ENCODE measurements at places on chromosomes 13 and 19.

GRCh38 chr13:51425410-51426042, 27.3 kb downstream of the INTS6 start:
- DNase-seq = no peak

DNA sequence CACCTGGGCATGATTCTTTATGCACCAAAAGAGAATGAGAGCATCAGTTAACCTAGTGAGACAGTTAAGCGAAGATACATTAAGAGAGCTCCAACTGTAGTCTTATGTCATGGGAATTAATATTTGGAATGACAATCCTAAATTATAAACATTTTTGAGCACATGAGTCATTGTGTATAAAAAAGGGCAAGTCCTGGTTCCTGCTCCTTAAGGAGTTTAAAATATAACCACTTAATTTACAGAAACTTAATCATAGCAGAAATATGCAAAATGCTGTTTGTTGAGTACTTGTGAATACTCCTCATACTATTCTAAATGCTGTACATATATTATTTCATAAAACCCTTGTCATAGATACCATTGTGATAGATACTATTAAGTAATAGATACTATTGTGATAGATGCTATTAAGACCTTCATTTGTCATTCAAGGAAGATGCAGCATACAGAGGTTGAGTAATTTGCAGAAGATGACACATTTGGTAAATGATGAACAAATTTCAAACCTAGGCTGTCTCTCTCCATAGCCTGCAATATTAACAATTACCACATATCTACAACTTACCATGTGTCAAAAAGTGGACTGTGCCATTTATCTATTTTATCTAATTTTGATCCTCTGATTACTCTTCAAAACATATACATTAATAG, 301.0 kb downstream of the TBC1D4 start:
- DNase-seq = no peak

DNA sequence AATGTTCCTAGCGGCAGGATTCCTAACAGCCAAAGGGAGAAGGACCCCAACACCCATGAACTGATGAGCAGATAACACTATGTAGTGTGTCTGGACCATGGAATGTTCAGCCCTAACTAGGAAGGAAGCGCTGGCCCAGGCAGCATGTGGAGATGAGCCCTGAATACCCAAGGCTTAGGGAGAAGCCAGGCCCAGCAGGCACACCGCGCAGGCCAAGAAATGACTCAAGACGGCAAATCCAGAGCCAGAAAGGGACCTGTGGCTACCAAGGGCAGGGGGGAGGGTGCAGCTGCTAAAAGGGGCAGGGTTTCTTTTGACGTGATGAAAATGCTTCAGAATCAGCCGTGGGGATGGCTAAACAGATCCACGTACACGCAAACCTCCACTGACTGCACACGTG, 20.7 kb upstream of the TINCR start:
- no peak for DNase-seq

DNA sequence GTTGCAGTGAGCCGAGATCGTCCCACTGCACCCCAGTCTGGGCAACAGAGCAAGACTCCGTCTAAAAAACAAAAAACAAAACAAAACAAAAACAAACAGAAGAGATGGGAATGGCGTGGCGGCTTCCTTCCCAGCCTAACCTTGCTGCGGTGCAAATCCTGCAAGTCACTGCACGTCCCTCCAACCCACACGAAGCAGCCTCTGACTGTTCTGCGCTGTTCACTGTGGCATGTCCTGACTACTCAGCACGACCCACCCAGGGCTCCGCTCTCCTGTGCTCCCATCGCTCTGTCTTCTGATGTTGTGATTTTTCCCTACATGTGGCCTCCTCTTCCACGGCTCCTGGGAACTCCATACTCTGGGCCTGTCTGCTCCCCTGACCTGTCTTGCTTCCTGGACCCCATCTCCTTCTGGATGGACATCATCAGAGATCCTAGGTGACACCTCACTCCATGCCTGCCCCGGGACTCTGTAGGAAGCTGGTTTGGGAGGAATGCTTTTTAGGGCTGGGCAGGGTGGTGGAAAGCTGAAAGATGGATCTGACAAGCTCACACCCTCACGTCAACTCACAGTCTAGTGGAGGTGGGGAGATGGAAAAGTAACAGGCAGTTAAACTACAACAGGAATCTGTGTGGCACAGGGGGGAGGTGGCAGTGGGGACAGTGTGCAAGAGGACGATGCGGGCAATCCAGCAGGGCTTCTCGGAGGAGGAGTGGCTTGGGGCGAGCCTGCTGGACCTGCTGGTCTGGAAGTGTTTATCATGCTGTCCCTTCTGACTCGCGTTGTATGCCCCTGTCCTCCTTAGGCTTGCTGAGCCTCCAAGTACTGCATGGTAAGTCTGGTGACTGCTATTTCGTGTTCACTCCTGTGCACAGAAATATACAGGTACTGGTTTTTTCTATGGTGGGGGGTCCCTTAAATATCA, 18.8 kb downstream of the ZSCAN5A start:
- DNase-seq = no peak

- no peak for DNase-seq
Measured at GRCh38 chr13:31094331-31095015, 67.2 kb downstream of the HSPH1 start.

DNA sequence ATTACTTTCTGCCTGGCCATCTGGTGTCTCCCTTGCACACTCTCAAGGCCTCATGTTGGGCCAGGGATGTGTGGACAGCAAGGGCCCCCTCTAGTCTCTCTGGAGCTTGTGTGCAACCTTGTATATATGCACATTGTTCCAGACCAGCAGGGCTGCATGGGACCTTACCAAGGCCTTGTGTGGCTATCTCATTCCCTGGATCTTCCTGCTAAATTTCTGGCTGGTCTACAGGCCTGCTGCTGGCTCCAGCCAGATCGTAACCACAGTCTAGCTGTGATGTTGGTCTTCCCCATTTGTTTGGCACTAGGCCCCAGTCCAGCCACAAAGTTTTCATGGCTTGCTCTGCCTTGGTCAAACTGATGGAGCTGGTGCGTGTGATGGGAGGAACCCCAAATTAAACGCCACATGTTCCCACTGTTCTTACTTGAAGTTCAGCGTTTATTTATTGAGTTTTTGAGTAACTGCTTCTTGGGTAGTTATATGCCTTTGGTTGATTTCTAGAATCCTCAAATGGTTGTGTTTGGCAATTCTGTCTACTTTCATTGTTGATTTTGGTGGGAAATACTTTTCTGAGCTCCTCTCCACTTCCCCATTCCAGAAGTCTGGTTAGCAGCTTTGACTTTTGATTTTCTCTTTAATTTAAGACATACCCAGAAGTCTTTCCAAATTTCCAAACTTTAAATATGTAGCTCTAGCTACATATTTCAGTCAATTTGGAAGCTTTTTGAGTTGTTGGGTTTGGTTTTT, 56.4 kb downstream of the SIPA1L3 start:
- no peak for DNase-seq

GRCh38 chr19:50402544-50403301, 16.0 kb upstream of the SPIB start:
- no peak for DNase-seq

GRCh38 chr13:112171570-112171965, 104.6 kb downstream of the SOX1 start:
- DNase-seq = no peak

- DNase-seq = no peak
Measured at GRCh38 chr13:41456768-41457588, at the start of gene RGCC. TSS of gene RGCC (plus strand) at chr13:41457550. CDS start at chr13:41457708, 158 bp downstream.

DNA sequence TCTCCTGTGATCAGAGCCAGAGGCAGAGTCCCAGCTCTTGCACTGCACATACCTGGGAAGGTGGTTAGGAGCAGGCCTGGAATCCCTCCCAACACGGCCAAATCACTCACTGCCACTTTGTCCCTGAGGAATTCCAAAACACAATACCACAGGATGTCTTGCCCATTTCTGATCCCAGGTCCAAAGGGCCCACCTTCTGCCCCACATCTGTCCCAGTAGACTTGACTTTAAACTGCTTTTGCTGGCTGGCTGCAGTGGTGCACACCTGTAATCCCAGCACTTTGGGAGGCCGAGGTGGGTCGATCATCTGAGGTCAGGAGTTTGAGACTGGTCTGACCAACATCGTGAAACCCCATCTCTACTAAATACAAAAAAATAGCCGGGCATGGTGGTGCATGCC, 18.9 kb downstream of the ZNF536 start:
- DNase-seq = no peak

DNA sequence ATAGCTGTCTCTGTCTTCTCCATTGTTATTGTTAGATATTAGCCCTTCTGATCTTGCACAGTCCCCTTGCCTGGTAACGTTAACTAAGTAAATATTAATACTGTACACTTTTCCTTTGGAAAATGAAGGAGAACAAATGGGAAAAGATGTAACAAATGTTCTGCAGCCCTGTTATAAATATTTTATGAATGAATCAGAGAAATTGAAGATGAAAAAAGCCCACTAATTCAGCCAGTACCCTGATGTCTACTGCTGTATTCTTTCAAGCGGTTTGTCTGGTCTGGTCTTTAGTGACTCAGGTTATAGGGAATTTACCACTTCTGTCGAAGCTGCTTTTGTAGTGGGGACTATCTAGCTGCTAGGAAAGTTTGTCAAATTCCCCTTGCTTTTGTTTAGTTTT, 121.0 kb downstream of the COG6 start:
- DNase-seq = no peak

DNA sequence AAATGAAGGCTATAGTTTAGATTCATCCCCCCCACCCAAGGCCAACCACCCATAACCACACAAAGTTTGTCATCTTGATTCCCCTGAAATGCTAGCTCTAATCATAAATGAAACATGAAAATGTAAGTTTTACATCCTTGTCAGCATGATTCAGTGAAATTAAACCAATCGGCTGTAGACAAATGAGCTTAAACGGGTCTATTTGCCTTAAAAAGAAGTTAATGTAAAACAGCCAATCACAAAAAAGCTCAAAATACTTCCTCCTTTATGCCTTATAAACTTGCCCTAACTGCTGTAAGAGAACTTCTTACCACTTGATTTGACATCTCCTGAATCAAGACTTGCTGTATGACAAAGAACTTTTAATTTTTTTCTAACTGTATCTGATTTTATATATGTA, 34.5 kb upstream of the MRI1 start:
- DNase-seq = no peak

GRCh38 chr13:112641456-112642089, 48.3 kb upstream of the ATP11A start:
- no peak for DNase-seq

GRCh38 chr19:58181902-58182576, 822 bp upstream of the ZNF274 start:
- no peak for DNase-seq

DNA sequence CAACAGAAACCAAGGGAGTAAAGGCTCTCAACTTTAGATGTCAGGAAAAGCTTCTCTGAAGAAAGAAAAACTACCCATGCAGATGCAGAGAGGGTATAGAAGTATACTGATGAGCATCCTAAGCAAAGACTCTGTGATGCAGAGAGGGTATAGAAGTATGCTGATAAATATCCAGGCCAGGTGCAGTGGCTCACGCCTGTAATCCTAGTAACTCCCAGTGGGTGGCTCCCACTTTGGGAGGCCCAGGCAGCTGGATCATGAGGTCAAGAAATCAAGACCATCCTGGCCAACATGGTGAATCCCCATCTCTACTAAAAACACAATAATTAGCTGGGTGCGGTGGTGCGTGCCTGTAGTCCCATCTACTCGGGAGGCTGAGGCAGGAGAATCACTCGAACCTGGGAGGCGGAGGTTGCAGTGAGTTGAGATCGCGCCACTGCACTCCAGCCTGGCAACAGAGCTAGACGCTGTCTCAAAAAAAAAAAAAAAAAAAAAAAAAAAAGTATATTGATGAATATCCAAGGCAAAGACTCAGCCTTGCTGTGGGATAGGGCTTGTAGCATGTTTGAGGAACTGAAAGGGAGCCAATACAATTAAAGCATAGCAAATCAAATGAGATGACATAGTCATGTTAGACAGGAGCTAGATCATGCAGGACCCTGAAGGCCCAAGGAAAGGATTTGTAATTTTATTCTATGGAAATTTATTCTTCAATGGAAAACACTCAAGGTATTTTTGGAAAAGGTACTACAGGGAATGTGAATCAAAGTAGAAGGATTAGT, 14.9 kb downstream of the UBL3 start:
- no peak for DNase-seq

- no peak for DNase-seq
Measured at GRCh38 chr19:35074426-35075201, 33.1 kb downstream of the HPN start.

- DNase-seq = no peak
Measured at GRCh38 chr19:49701271-49701786, 10.4 kb downstream of the CPT1C start.

DNA sequence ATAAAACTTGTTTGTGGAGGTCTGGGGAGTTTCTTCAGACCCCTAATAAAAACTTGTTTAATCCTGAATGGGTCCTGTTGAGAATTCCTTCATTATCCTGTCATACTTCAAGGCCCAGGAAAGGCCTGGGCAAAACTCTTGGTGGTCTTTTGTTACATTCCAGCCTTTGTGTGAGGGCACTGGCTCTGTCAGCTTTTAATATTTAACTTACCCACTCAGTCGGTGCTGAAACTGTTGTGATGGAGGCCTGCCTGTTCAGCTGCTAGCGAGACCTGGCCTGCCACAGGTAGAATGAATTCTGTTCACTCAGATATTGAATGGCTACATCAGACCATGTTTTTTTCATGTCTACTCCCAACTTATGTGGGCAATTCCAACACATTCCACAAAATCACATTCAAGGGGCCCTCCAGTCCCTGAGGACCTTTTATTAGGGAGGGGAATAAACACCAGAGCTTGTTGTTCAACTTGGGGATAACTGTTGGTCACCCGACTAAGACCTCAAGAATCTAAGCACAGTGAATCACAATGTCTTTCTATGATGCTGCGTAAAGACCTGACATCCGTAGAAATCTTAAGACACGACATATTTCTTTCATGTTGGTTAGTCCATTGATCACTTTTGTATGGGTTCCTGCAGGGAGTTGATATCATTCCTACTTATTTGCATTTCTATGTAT, 12.5 kb downstream of the NLRP8 start:
- no peak for DNase-seq

GRCh38 chr13:45046445-45046844, 57.1 kb downstream of the GPALPP1 start:
- DNase-seq = no peak

DNA sequence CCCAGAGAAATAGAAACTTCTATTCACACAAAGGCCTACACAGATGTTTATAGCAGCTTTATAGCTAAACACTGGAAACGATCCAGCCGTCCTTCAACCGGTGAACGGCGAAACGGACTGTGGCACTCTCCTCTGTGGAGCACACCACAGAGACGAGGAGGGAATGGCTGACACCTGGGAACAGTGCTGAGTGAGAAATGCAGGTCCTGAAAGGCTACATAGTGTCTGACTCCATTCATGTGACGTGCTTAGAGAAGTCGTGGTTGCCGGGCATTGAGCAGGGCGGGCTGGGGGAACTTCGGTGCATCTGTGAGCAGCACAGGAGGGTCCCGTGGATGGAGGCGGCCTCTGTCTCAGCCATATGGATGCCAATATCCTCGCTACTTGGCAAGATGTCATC, 3.1 kb upstream of the GRK1 start:
- DNase-seq = no peak

- DNase-seq = no peak
Measured at GRCh38 chr19:6602729-6603114, 11.8 kb upstream of the CD70 start.

DNA sequence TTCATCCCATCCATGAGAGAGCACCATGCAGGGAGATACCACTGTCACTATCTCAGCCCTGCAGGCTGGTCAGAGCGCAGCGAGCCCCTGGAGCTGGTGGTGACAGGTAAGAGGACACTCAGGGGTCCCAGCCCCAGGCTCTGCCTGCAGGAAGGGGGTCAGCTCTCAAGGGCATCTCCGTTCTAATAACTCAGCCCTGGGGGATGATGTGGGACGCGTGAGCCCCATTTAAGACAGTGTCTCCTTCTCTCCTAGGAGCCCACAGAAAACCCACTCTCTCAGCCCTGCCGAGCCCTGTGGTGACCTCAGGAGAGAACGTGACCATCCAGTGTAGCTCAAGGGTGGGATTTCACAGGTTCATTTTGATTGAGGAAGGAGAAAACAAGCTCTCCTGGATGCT, 15.5 kb upstream of the KIR3DL3 start:
- DNase-seq = no peak
